ENCODE measurements at places on chromosomes 16 and 17. TPM values are rescaled to one million over a fixed set of nuclear protein-coding genes. Genes with fewer than 3 reads are reported as not detected.

DNA sequence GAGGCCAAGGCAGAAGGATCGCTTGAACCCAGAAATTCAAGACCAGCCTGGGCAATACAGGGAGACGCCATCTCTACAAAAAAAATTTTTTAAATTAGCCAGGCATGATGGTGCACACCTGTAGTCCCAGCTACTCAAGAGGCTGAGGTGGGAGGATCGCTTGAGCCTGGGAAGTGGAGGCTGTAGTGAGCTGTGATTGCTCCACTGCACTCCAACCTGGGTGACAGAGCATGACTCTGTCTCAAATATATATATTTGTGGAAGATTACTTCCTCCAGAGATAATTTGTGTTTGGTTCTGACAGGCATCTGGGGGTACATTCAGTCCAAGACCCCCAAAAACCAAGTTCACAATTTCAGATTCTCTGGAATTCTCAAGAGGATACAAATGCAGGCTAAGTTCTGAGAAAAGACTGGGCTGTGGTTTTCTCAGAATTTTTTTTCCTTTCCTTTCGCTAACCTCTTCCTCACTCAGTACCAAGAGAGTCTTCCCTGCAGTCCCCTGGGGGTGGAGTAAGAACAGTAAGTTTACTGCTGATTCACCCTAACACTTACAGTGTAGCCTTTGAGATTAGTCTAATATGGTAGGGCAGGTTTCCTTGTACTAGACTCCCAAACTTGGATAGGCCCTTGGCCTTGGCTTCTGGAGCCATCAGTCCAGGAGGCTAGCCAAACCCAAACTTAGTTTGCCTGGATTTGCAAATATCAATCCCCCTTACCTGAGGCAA lies 15.1 kb downstream of the GSDMB start:
- DNase-seq, result no peak

PLXDC1 gene
- total RNA-seq, result 2.3 TPM

- no peak for DNase-seq
Measured at GRCh38 chr16:35319536-35320192, 1860.3 kb downstream of the TP53TG3F start.

- no peak for DNase-seq
Measured at GRCh38 chr17:44840936-44841335, 6.7 kb upstream of the HIGD1B start.

Measured in left colon (tissue), 2 donors.